Karpas-422 (cell line): ENCODE measurements at places on chromosomes 3 and 15. TPM values are rescaled to one million over a fixed set of nuclear protein-coding genes. Genes with fewer than 3 reads are reported as not detected.

ATP1B3 gene
- 54.6 and 68.7 TPM in 2 replicates for total RNA-seq

PTX3 gene
- total RNA-seq, result not detected in 2 replicates

CKMT1B gene
- total RNA-seq, result not detected in 2 replicates

SLC28A2 gene
- total RNA-seq, result not detected in 2 replicates

SLC22A14 gene
- total RNA-seq, result not detected in 2 replicates

PLSCR5 gene
- not detected in 2 replicates for total RNA-seq

DNA sequence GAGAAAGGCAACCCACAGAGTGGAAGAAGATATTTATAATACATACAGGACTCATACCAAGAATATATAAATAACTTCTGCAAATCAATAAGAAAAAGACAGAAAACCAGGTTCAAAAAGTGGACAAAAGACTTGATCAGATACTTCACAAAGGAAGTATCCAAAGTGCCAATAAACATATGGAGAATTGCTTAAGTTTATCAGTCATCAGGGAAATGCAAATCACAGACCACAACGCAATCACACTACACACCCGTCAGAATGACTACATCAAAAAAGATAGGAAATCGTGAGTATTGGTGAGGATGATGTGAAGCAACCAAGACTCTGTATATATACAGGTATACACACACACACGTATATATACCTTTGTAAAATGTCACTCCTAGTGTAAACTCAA lies 180.6 kb downstream of the FAM43A start:
- no peak overlapping the region for H3K27ac ChIP-seq
- H3K27me3 ChIP-seq, result no peaks in the 10 kb centered on the region

- H3K27ac ChIP-seq, result no peak overlapping the region
- no peak overlapping the region for H3K4me3 ChIP-seq
- no peak for DNase-seq
- no peaks in the 10 kb centered on the region for H3K4me1 ChIP-seq
- no peaks in the 10 kb centered on the region for H3K27me3 ChIP-seq
These were observed 560.3 kb upstream of the NR2F2 start for GRCh38 chr15:95770196-95770595.

- no peaks in the 10 kb centered on the region for H3K36me3 ChIP-seq
- no peak overlapping the region for H3K4me3 ChIP-seq
- H3K4me1 ChIP-seq, result no peaks in the 10 kb centered on the region
These were observed 189.2 kb upstream of the SETMAR start for GRCh38 chr3:4113811-4114522.

- H3K27me3 ChIP-seq, result 0 out of 2 replicates have a peak, but pooled peaks cover 2% of the 10 kb centered on the region
- no peak overlapping the region for H3K4me3 ChIP-seq
- H3K36me3 ChIP-seq, result no peaks in the 10 kb centered on the region
- no peaks in the 10 kb centered on the region for H3K4me1 ChIP-seq
- no peak overlapping the region for H3K27ac ChIP-seq
These were observed 77.8 kb downstream of the VGLL3 start for GRCh38 chr3:86913160-86913559.

DNA sequence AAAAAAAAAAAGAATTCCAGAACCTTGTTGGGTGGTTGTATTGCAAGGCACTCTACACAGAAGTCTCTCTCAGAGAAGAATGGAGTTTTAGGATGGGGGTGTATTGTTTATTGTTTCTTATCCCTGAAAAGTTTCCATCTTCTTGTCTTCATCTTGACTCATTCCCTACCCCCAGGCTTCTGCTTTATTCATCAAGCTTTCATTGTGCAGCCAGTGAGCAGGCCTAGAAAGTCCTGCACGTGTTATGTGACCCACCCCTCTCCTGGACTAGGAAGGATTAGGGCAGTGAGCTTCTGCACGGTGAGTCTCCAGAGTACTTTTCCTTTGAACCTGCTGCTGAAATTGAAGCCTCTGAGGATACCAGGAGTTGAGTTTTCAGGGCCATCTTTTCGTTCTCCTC lies 150.9 kb upstream of the IL12A start:
- H3K27me3 ChIP-seq, result no peaks in the 10 kb centered on the region
- no peaks in the 10 kb centered on the region for H3K36me3 ChIP-seq
- H3K4me3 ChIP-seq, result no peak overlapping the region
- no peaks in the 10 kb centered on the region for H3K4me1 ChIP-seq

DNA sequence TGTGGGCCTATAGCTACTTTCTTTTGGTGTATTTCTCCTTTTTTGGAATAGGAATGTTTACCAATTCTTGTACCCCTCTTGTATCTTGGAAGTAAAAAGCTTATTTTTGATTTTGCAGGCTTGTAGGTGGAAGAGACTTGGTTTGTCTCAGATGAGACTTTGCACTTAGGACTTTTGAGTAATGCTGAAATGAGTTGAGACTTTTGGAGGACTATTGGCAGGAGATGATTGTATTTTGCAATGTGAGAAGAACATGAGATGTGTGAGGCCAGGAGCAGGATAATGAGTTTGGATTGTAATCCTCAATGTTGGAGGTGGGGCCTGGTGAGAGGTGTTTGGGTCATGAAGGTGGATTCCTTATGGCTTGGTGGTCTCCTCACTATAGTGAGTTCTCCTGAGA lies 106.3 kb downstream of the KBTBD8 start:
- H3K27ac ChIP-seq, result no peak overlapping the region
- DNase-seq, result no peak
- no peaks in the 10 kb centered on the region for H3K27me3 ChIP-seq
- H3K36me3 ChIP-seq, result no peaks in the 10 kb centered on the region
- H3K4me3 ChIP-seq, result no peak overlapping the region

DNA sequence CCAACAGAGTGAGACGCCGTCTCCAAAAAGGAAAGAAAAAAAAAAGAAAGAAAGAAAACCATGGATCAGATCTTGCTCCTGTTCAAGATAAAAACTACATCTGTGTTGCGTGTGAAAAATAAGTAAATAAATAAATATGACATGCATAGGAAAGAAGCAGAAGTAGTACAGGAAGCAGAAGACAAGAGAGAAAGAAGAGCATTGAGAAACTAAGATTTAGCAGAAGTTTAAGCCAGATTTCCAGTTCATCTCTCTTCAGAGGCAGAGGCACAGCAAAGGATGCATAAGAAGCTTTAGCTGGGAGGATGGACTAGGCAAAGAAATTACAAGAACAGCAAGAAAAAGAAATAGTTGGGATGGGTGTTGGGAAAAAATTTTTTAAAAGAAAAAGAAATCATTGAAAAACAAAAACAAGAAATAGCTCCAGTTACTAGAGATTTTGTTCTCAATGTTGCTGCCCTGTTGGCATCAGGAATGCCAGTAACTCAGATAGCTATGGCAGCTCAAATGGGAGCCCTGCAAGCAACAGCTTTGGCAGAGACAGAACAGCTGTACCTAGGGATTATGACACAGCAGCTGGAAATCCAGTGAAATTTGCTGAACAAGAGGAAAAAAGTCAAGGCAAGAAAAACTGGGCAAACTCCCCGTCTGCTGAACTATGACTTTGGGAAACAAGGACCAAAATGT lies 17.3 kb downstream of the AP3S2 start:
- DNase-seq, result no peak
- no peak overlapping the region for H3K4me3 ChIP-seq
- no peaks in the 10 kb centered on the region for H3K27me3 ChIP-seq
- peaks cover 21% of the 10 kb centered on the region for H3K4me1 ChIP-seq
- H3K27ac ChIP-seq, result peak overlapping the region; percentile 43

GRCh38 chr3:150135287-150135721 lies 164.6 kb upstream of the PFN2 start:
- DNase-seq, result no peak
- H3K4me3 ChIP-seq, result no peak overlapping the region
- H3K4me1 ChIP-seq, result peaks cover 35% of the 10 kb centered on the region
- no peak overlapping the region for H3K27ac ChIP-seq

GRCh38 chr15:69081310-69082004 lies 67.0 kb downstream of the NOX5 start:
- no peak for DNase-seq
- no peaks in the 10 kb centered on the region for H3K36me3 ChIP-seq
- H3K4me3 ChIP-seq, result no peak overlapping the region
- H3K27ac ChIP-seq, result no peak overlapping the region

- no peak overlapping the region for H3K27ac ChIP-seq
- H3K4me3 ChIP-seq, result no peak overlapping the region
- no peaks in the 10 kb centered on the region for H3K4me1 ChIP-seq
- H3K36me3 ChIP-seq, result no peaks in the 10 kb centered on the region
These were observed 59.8 kb downstream of the CPNE4 start for GRCh38 chr3:131975047-131975446.
